Stimulated activated CD8-positive, alpha-beta memory T cell treated with anti-CD3 and anti-CD28 coated beads, Interleukin-7, amount 100 ng/mL, for 4 hours (primary cell): ENCODE measurements at places on chromosomes 16 and 17.

- no peak for DNase-seq
Observed at GRCh38 chr17:17149520-17150447, 56.3 kb downstream of the PLD6 start.

- DNase-seq: no peak
Observed at GRCh38 chr16:81779536-81780320, 637 bp downstream of the PLCG2 start.

- DNase-seq: no peak
Observed at GRCh38 chr17:58956997-58957724, 149.5 kb downstream of the TRIM37 start.

- no peak for DNase-seq
Observed at GRCh38 chr17:63075969-63076368, 109.9 kb downstream of the TANC2 start.

- DNase-seq: no peak
Observed at GRCh38 chr17:69714669-69715068, 300.2 kb downstream of the MAP2K6 start.

DNA sequence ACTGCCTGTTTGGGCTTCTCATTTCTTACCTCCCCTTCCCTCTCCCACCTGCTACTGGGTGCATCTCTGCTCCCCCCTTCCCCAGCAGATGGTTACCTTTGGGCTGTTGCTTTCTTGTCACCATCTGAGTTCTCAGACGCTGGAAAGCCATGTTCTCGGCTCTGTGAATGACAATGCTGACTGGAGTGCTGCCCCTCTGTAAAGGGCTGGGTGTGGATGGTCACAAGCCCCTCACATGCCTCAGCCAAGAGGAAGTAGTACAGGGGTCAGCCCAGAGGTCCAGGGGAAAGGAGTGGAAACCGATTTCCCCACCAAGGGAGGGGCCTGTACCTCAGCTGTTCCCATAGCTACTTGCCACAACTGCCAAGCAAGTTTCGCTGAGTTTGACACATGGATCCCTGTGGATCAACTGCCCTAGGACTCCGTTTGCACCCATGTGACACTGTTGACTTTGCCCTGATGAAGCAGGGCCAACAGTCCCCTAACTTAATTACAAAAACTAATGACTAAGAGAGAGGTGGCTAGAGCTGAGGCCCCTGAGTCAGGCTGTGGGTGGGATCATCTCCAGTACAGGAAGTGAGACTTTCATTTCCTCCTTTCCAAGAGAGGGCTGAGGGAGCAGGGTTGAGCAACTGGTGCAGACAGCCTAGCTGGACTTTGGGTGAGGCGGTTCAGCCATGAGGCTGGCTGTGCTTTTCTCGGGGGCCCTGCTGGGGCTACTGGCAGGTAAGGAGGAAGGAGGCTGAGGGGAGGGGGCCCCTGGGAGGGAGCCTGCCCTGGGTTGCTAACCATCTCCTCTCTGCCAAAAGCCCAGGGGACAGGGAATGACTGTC, at the start of gene CD68:
Gene CD68, plus strand, starts transcription at position 638 of the 833 bp plus-strand sequence. Its CDS starts 40 bp downstream, at position 678.
- peak; percentile 65 for DNase-seq

DNA sequence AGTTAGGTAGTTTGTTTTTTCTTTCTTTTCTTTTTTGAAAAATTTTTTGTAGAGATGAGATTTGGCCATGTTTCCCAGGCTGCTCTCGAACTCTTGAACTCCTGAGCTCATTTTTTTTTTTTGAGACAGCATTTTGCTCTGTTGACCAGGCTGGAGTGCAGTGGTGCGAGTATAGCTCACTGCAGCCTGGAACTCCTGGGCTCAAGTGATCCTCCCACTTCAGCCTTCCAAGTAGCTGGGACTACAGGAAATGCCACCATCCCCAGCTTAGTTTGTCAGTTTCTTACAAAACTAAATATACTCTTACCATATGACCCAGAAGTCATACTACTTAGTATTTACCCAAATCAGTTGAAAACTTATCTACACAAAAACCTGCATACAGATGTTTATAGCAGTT, 14.4 kb upstream of the FBXO47 start:
- DNase-seq: no peak

- peak; percentile 60 for DNase-seq
Observed at GRCh38 chr17:37489197-37490001, at the start of gene DUSP14. TSS of gene DUSP14 (plus strand) at chr17:37489891. CDS start at chr17:37512273, 22,382 bp downstream.

GRCh38 chr16:15509593-15510535, 75.5 kb downstream of the BMERB1 start:
- DNase-seq: no peak

GRCh38 chr16:57479205-57479975, 6.9 kb downstream of the DOK4 start:
- no peak for DNase-seq

GRCh38 chr17:21400816-21401593, 24.8 kb downstream of the KCNJ12 start:
- DNase-seq: no peak

DNA sequence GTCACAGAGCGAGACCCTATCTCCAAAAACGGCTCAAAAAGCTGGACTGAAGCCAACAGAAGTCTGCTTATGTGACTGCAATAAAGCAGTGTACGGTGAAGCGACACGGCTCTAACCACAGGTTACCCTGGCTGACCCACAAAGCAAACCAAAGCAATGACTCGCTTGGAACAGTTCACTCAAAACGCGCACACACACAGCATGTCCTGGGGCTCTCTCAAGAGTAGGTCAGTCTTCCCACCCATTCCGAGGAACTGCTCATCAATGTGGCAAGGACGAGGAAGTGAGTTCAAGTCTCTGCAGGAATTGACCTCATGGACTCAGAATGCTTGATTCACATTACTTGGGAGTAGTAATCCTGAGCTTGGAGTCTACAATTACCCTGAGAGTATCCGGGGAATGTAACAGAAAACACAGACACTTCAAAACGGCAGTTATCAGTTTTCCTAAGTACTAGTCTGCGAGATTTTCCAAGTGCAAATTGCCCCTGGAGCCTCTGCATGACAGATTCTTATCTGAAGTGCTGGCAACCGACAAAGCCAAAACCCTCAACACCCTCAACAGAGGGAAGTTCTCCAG, 25.4 kb downstream of the PELP1 start:
- DNase-seq: no peak

GRCh38 chr16:27749547-27749875, 199.6 kb downstream of the KATNIP start:
- DNase-seq: no peak

DNA sequence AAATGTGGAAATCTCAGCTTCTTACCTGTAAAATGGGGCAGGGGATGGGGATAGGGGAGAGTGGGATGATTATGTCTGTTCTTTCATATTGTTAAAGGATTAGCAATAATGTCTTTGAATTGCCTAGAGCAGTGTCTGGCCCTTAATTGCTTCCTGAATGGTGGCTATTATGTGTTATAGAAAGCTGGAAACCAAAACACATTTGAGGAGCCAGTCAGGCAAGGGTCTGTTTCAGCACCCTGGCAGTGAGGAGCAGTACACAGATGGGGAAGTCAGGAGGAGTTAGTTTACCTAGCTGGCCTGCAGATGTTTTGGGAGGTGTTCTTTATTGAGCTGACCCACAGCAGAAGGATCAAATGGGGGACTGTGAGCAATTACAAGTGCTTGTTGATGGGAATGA, 63.0 kb downstream of the NUP93 start:
- no peak for DNase-seq

DNA sequence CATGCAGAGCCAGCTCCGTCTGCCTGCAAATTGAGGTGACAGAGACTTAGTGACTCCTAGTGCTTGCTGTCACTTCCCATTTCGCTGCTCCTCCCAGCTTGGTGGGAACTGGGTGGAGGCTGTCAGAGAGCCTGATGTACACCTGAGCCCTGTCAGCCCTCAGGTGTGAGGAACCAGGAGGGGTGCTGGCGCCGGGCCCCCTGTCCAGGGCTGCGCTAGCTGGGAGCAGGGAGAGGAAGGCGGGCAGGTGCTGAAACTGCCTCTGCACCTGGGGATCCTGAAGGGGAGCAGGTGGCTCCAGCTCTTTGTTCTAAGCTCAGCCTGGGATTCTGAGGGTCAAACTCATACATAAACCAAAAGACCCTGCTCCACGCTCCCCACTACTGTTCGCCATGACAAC, 10.8 kb upstream of the WSCD1 start:
- DNase-seq: no peak

DNA sequence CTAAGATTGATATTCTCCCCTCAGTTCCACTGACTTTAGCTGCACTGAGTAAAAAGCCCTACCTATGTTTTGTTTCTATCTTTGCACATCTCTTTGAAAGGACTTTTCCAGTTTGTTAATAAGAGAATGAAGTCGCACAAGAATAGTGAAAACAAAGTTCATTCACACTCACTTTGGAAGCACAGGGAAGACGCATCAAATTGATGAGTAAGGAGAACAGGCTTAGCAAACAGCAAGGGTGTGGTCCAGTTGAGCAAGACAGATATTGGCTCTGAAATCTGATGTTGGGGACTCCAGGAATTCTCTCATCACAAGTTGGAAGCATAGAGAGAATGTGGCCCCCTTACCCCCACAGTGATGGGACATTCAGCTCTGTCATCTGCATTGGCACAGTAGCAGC, 221.3 kb downstream of the CDH11 start:
- DNase-seq: no peak

DNA sequence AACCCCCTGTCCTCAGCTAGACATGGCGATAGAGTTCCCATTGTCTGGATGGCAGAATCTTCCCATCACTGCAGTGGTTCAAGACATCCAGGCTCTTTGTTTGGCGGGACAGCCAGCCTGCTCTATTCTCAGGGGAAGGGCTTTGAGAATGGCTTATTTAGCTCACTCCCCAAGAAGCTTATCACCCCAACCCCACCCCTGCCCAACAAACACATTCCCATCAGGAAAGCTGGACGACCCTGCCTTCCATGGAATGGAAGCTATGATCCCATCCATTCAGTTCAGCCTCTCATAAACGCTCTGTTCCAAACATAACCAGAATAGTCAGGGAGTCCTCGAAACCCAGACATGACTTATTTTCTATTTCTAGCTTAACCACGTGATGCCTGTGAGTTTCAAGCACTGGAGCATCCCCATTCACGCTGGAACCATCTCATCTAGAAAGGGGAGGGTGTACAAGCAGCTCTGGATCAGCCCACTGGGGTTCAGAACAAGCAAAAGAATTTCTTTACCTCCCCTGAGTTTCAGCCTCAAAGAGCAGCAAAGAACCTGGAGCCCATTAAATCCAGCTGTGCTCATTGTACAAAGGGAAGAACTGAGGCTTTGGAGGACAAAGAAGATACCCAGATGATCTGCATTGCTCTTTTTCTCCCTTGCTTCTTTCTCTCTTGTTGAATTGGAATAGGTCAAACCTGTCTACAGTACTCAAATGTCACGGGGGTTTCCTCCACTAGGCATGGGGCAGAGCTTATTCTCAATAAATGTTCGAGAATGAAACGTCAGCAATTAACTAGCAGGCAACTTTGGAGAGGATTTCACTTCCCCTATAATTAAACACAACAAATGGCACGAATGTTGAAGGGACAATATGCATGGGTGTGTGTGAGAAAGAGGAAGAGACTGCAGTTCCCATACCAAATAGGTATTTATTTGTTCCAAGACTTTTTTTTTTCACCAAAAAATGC, 93.1 kb downstream of the XYLT1 start:
- no peak for DNase-seq

- peak; percentile 32 for DNase-seq
Observed at GRCh38 chr17:5468075-5468473, 708 bp downstream of the DHX33 start.
